ENCODE measurements at places on chromosomes 3 and 15.

DNA sequence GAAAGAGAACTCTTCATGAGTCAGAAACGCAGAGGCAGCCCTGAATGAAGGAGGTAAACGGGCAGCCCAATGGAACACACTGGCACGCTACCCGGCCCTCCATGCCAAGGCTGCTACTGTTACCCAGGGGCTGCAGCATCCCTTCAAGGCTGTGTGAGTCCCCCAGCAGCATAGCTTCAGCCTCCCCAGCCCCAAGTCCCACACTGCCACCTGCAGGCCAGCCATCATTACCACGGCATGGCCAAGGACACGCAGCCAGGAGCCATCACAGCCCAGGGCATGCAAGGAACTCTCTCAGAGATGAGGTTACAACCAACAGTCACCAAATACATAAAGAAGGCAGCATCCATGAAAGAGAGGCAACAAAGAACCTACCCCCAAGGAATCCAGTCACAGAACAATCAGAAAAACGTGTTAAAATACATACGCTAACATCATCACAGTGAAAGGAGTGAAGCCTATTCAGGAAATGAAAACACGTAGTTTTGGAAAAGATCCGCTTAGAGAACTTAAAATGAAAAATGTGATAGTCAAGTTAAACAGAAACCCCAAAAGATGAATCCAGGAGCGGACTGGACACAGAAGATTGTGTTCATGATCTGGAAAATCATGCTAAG is 22.4 kb downstream of the PLA2G4F start:
- DNase-seq, result peak; percentile 68

- DNase-seq, result no peak
These were observed 72.1 kb downstream of the TIGIT start for GRCh38 chr3:114365909-114366308.

DNA sequence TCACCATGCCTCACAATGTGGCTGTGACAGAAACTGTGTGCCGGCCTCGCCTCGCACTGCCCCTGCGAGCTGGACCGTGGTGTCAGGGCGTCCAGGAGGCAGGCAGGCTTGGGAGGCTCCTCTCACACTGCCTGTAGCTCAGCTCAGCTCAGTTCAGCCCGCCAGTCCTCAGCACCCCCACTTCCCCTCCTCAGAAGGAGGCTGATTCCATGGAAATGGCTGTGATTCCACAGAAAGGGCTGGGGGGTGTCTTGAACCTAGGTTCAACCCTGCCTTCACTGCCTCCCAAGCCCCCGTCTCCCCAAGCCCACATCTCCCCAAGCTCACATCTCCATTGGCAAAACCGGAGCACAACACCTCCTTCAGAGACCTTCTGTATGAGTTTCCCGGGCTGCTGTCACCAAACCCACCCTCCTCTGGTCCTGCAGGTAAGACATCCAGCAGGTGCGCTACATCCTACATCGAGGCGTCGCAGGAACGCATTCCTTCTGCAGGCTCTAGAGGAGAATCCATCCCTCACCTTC is 94.0 kb downstream of the OCA2 start:
- no peak for DNase-seq

- no peak for DNase-seq
These were observed 271.2 kb downstream of the CD47 start for GRCh38 chr3:107819656-107820055.

DNA sequence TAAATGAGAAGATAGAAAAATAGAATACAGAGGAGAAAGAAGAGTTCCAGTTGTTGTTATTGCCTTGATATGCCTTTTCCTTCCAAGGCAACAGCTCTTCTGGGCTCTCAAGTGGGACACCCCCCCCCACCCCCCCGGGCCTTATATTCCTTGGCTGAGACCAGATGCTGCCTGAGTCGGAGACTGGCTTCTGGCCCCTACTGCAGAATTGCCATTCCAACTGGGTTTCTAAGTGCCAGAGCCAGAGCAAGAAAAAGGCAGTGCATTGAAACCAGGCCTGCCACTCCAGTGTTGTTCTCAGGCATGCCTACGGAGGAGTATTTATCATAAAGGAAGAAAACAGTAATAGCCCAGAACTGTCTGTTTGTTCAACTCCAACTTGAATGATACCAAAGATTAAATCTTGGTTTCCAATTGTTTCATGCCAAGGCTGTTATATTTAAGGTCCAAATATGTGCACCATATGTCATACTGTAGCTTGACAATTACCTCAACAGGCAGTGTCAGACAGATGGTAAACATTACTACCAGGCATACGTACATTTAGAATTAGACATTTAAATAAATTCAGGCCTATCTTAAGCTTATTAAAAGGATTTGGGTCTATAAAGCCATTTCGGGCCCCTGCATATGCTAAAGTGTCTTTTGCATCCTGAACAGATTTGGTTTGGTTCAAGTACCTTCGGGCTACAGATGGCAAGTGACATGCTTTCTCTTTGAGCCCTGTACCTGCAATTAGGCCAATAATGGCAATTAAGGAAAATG is 209.9 kb upstream of the SEMA6D start:
- no peak for DNase-seq

DNA sequence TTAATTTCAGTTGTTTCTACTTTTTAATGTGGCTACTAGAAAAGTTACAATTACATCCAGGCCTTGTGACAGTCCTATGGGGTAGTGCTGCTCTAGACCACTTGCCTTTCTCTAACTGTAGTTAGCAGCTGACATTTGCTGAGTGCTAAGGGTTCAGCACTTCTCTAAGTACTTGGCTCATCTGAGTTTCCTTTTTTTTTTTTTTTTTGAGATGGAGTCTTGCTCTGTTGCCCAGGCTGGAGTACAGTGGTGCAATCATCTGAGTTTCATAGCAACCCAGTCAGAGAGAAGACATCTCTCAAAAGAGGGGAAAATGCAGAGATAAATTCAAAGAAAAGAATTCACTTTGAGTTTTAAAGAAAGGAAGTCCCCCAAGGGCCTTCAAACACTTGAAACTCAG is 130.8 kb downstream of the MYLK start:
- DNase-seq, result no peak

DNA sequence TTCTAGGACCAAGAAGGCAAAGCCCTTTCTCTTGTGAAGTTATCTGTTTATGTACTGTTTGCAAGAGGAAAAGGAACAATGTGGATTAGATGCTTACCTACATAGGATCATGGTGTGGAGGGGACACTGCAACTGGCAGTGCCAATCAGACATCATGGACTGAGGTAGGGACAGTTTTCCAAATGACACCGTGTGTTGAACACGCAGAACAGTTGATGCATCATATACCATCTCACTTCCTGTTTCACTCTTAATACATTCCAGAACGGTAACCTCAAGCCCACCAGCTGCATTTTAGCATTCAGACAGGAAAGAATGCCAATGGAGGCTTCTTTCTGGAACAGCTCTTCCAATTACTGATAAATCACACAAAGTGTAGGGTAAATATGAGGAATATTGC is 397.7 kb upstream of the LMCD1 start:
- no peak for DNase-seq

DNA sequence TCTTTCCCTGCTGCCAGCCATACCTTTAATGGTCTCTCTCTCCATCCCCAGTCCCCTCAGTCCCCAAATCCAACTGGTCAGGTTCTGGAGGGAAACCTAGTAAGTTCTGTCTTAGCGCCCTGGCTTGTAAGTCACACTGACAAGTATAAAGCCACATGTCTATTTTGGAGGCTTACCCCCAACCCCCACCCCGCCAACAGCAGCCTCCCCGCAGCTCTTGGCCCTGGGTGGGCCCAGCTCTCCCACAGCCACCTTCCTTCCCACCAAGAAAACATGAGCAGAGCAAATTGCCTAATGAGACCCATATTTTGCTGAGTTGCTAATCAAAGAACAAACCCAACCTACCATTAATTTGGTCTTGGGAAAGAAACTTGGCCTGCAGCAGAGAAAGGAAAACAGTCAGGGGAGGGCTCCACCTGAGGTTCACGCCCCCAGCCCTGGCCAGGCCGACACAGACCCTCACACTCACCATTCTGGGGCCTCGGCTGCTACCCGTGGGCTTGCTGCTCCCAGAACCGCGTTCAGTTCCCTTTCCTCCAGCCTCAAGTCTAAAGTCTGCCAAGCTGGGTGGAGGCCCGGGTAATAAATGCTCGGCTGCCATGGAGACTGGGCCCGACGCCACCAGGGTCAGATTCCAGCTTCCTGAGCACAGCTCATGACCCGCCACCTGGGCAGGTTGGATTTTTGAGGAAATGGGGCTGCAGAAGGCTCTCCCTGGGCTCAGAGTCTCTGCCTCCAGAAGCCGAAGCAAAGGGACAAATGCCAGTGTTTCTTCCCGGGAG is at the start of gene CALML4:
CALML4 (minus strand) TSS at position 557 of the 782 bp plus-strand sequence; CDS start at position 472, 85 bp downstream.
- DNase-seq, result no peak

DNA sequence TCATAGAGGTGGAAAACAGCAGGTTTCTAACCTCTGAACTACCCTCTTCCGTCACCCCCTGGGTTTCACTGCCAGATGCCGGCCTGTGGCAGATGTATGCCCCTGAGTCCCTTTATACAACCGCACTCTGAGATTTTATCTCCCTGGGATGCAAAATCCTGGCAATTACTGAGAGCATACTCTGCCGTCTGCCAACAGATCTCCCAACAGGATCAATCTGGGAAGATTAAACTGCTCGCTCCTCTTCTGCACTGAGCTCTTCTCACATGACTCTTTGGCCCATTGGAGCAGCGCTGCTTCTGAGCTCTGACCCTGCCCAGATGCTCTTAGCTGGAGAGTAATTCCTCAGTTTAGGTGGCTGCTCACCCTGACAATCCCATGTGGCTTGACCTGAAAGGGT is 133.2 kb downstream of the LIPC start:
- no peak for DNase-seq

DNA sequence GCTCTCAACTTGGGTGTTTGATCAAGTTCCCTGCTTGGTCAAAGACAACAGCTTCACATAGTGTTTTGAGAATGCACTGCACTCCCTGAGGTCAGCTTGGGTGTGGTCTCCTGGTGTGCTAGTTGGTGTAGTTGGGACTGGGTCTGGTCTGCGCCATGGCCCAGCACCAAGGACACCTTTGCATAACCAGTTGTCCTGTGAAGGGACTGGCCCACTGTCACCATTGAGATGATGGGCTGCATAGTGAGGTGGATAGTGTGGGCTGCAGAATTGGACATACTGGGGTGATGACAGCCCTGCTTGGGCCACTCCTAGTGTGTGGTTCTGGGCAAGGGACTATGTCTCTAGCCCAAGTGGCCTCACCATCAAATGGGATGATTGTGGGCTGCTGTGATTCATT is 9.5 kb downstream of the RPSA start:
- DNase-seq, result no peak

DNA sequence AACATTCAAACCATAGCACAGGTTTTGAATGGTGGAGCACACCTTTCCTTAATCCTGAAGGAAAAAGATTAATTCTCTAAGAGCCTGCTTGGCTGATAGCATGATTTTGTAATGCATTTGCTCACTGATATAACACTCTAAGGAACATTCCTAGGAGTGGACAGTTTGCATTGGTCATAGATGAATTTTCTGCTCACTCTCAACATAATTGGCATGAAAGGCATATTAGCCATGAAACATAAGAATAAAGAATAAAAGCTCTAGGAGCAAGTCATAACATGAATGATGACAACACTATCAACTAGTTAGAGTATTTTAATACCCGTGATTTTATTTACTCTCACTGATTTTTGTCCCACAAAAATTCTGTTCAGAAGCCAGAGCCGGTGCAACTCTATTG is 34.3 kb upstream of the LRTM1 start:
- DNase-seq, result no peak

GRCh38 chr15:27183201-27183600 is 212.2 kb downstream of the GABRG3 start:
- DNase-seq, result no peak

GRCh38 chr3:26718315-26718714 is 95.7 kb downstream of the LRRC3B start:
- DNase-seq, result no peak

GRCh38 chr15:69539345-69539744 is 86.7 kb downstream of the RPLP1 start:
- DNase-seq, result no peak

DNA sequence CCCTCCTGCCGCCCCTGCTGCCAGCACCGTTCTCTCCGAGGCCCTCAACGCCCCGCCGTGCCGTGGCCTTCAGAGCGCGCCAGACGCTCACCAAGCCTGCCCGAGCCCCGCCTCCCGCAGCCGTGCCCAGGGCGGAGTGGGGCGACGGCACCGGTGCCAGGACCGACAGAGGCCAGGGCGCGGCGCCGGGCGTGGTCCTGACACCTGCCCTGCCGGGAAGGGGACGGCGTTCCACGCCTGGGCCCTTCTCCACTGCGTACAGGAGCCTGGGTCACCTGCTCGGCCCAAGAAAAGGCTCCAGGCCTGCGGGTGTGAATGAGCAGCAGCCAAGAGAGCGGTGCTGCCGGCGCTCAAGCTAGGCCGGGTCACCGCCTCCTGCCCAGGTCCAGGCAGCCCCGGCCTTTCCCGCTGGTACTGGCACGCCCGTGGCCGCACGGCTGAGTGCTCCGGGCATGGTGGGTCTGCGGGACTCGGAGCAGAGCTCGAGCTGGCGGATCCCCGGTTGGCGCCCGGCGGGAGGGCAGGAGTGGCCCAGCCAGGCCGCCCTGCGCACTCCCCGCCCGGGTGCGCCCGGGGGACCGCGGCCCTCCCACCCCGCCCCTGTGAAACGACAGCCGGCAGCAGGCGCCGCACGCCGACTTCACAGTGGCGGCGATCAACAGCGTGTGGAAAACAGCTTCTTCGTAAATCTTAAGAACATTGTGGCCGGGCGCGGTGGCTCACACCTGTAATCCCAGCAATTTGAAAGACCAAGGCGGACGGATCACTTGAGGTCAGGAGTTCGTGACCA is 4.2 kb downstream of the OCA2 start:
- peak; percentile 20 for DNase-seq

DNA sequence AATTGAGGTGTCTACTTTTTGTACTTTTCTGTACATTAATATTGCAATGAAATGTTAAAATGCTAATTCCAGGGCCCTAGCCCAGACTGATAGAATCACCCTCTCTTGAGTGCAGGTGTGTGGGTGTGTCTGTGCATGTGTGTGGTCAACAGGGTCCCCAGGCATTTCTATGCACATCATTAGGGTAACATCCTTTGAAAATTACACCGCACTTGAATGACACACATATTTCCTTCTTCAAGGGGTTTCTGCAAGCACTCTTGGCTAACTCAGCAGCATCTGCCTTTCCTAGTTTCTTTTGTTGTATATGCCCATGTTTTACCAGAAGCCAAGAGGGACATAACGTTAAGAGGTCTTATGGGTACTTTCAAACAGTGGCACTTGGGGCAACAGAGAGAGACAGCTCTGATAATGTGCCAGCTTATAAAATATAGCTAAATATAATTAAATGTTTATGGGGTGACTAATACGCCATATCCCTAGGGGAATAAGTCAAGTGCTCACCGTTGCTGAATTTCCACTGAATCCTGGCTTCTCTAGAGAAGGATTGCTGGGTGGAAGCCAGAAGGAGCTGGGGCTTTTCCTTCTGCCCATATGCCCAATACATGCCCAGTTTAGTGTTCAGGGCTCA is 54.5 kb upstream of the LRIG1 start:
- no peak for DNase-seq
